ENCODE measurements at places on chromosomes 4 and X. TPM values are rescaled to one million over a fixed set of nuclear protein-coding genes. Genes with fewer than 3 reads are reported as not detected.

The SPANXA2 gene
- not detected for total RNA-seq

The SUPT20HL2 gene
- total RNA-seq = not detected

The CENPVL1 gene
- total RNA-seq = not detected

The BTK gene
- 0.13 TPM for total RNA-seq

The ZFP42 gene
- total RNA-seq = not detected

The EREG gene
- 37.9 TPM for total RNA-seq

The ADH6 gene
- total RNA-seq = 0.15 TPM

The TIGD4 gene
- 0.27 TPM for total RNA-seq

The MAGEA1 gene
- total RNA-seq = 0.15 TPM

The SHROOM4 gene
- not detected for total RNA-seq

The CT45A3 gene
- 0.16 TPM for total RNA-seq

The PABPC5 gene
- total RNA-seq = not detected

The UGT2B15 gene
- total RNA-seq = 0.07 TPM

The SYN1 gene
- total RNA-seq = 0.15 TPM

The NFXL1 gene
- 5.7 TPM for total RNA-seq

The CXCL9 gene
- total RNA-seq = not detected

The RAB33A gene
- total RNA-seq = 0.20 TPM

The GLRA2 gene
- not detected for total RNA-seq

The WAS gene
- total RNA-seq = 0.21 TPM

The CXXC4 gene
- not detected for total RNA-seq

The LARP1B gene
- 12.7 TPM for total RNA-seq

The CXorf65 gene
- not detected for total RNA-seq

The MAN2B2 gene
- total RNA-seq = 8.2 TPM

The TSPYL2 gene
- total RNA-seq = 9.2 TPM

The GC gene
- not detected for total RNA-seq

The SMS gene
- 203 TPM for total RNA-seq

The PRR32 gene
- not detected for total RNA-seq

The CYSLTR1 gene
- total RNA-seq = not detected

Data from A549 treated with CORT108297 at 1 μM for 4 hours (cell line).